Stimulated activated CD4-positive, alpha-beta T cell treated with anti-CD3 and anti-CD28 coated beads, Interleukin-4, amount 100 ng/mL, for 4 hours (primary cell): ENCODE measurements at places on chromosomes 16 and 17.

GRCh38 chr17:63483655-63484575, 7.1 kb downstream of the ACE start:
- DNase-seq: no peak

GRCh38 chr17:58667934-58668597, 23.8 kb downstream of the TEX14 start:
- DNase-seq: no peak

DNA sequence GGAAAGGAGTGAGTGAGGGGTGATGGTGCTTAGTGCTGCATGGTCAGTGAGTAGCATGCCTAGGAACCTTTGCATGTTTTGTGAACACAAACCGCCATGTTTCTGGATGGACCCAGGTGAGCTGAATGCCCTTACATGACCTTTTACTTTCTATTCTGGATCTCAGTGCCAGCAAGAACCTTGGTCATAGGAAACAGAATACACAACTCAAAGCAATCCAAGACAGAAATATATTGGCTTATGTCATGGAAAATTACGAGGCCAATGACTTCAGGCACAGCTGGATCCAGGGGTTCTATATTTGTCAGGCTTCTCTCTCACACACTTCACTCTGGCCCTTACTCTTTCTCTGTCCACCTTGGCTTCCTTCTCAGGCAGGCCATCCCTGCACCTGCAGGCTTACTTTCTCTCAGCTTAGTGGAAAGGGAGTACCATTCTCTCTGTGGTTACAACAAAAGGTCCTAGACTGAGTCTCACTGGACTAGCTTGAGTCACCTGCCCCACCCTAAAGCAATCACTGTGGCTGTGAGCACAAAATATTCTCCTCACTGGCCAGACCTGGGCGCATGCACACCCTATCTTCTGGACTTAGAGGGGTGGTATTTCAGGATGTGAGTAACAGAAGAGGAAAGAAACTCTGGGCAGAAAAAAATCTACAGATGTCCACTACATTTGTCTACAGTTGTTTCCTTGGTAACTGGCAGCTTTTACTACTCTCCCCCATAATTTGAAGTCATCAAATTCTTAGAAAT, 20.4 kb upstream of the CPNE2 start:
- DNase-seq: no peak

DNA sequence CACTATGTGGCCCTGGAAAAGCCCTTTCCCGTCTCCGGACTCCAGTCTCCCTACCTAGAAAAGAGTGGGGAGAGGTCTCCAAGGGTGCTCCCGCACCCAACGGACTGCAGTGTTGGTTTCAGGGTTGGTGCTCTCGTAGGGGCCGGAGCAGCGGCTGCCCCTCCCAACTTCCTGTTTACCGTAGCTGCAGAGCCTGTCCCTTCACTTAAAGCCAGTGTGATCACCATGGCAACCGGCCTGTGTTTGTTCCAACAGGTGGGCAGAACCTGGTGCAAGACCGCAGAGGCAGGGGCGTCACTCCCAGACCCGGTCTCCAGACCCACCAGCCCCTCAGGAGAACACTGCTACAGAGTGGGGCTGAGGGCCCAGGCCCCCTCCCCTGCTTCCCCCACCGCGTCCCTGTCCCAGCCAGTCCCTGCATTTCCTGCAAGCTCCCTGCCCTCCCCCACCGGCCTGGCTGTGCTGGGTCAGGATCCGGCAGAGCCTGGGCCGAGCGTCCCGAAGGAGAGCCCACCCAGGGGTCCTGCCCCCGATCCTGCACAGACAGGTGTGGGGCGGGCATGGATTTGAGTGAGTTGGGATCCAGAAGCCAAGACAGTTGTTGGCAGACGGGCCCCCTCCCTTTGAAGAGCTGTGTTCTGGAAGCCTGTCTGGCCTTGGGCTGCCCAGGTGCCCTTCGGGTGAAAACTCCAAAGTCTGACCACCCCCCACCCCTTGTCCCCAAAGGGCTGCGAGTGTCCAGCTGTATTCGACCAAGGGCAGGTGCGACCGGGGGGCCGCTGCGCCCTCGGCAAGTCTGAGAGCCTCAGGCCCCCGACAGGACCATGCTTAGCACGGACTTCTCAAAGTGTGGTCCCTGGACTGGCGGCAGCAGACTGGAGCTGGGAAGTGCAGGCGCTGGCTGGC, 1.5 kb upstream of the BAIAP3 start:
- DNase-seq: no peak

- no peak for DNase-seq
Observed at GRCh38 chr17:52790359-52790955, 631.9 kb upstream of the CA10 start.

DNA sequence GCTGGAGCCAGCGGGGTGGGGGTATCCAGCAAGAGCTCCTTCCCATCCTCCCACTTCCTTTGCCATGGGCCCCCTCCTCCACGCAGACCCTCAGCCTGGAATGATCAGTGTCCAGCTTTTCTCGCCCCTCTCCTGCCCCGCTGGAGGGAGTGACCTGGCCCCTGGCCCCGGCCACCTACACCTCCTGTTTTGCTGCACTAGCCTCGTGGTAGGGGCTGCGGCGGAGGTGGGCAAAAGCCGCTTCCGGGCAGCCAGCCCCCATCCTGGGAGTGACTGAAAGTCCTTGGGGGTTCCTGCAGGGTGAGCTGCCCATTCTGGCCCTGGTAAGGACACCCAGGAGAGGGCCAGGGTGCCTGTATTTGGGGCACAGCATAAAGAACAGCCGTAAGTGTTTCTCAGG, 295.7 kb downstream of the SEC14L1 start:
- no peak for DNase-seq

DNA sequence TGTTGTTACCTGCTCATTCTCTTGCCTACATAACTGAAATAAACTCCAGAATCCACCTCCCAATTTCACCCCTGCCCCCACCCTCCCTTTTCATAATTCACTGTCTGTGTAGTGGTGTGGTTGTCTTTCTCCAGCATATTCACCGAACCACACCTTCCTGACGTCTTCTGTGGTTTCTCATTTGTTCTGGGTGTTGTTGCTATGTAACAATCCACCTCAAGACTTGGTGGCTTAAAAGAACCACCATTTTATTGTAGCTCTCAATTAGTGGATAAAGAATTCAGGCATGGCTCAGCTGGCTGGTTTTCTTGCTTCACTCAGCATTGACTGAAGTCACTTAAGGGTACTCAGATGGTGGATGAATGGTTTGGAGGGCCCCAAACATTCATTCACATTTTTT, 229.8 kb downstream of the MAF start:
- no peak for DNase-seq

DNA sequence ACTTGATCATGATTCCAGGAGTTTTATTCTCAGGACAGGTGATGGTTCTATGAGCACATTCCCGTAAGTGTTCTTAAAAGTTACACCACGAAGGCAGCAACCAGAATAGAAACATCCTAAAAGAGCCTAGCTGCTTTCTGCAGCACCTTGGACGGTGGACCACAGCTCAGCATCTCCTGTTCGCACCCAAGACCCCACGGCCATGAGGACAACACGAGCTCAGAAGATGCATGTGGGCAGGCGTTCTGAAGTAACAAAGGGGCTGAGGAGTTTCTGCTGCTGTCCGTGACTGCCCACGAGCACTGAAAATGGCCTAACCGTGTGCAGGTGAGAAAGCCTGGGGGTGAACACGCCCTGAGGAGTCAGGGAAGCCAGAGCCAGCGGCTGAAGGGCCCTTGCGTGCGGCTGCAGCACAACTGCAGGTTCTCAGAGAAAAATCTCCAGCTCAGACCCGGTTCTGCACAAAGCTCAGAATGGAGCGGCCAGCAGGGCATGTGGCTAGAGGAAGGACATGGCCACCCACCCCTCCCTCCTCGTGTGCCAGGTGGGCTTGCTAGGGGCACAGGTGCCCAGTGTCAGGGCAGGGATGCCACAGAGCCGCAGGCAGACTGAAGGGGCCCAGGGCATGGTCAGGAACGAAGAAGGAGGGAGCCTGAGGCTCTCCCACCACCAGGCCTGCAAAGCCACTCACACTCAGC, 10.8 kb upstream of the C16orf95 start:
- no peak for DNase-seq

DNA sequence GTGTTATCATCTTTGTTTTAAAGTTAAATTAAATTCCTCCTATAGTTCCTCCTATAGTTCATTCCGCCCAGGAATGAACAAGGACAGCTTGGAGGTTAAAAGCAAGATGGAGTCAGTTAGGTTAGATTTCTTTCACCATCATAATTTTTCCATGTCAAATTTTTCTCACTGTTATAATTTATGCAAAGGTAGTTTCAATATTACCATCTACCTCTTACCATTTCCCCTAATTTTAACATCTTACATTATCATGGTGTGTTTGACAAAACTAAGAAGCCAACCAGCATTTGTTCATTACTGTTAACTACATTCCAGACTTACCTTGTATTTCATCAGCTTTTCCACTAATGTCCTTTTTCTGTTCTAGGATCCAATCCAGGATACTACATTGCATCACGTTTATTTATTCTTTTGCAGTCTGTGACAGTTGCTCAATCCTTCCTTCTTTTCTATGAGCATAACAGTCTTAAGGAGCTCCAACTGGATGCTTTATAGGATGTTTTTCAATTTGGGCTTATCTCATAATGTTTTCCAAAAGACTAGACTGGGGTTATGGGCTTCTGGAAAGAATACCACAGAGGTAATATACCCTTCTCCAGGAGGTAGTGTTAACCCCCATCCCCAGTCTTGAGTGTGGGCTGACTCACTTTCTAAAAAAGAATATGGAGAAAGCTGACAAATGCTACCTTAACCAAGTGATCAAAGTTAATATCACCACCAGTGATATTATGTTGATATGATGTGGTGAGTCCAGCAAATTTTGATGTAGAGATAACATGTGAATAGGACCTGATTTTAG, 158.5 kb downstream of the PPM1E start:
- no peak for DNase-seq

- no peak for DNase-seq
Observed at GRCh38 chr17:38421871-38422827, 6.1 kb upstream of the ARHGAP23 start.
